Activated CD4-positive, alpha-beta T cell treated with anti-CD3 and anti-CD28 coated beads, Interleukin-2, amount 10 ng/mL, durations not matched to agents 24 days and 14 days (primary cell): ENCODE measurements at places on chromosomes 5 and 9.
A peak's percentile ranks its signal among the peaks of the same experiment; 100 is the strongest.

GRCh38 chr9:131396626-131397025 lies 2.7 kb downstream of the PRRC2B start:
- DNase-seq = no peak

DNA sequence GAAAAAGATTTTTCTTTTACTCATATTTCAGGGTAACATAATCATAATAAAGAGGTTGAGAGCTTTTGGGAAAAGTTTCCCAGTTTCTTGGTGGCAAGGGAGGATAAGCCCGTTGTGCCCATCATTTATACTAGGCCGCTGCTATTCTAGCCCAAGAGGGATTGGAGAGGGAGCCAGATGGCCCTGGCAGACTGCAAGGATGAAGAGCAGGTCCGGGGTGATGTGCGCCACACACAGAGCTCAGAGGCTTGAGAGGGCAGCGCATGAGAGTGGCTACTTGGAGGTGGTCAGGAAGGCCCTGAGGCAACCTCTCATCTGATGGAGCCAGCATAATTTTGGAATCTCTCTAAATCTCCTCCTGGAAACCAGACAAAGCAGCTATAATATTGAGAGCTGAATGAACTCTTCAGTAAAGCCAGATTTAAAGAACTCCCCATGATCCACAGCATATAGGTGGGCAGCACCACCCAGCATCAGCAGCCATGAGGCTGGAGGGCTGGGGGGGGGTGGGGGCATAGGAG lies 110.1 kb downstream of the MED27 start:
- no peak for DNase-seq

GRCh38 chr9:82670726-82671125 lies 392.2 kb downstream of the RASEF start:
- DNase-seq = no peak

- no peak for DNase-seq
Observed at GRCh38 chr5:6710070-6710469, 3.2 kb upstream of the TENT4A start.

DNA sequence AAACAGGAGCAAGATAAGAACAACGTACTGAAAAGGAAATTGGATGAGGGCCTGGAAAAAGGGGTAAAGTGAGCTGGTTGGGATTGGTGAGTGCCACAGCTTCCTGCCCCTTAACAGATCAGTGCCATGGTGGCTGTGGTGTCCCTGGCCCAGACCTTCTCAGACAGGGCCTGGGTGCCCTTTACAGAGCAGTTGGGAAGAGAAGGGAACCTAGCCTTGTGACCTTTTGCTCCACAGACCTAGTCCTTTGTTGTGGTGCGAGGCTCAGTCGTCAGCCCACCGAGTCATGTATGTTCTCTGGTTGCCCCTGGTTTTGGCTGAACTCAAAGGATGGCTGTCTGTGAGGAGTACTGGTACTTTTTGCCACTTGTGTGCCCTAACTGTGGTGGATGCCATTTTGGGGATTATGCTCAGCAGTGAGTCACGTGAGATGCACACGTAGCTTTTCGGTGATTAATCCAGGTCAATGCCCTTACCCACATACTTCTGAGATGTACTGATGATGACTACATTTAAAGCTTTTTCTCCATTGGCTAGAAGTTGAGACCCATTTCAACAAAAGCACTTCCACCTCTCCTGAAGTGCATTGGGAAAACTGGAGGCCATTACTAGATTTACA lies 48.4 kb downstream of the EXOSC2 start:
- DNase-seq = no peak

GRCh38 chr5:134543820-134544614 lies 18.5 kb downstream of the JADE2 start:
- peak; percentile 81 for DNase-seq
